ENCODE measurements at places on chromosomes 12 and 14.

DNA sequence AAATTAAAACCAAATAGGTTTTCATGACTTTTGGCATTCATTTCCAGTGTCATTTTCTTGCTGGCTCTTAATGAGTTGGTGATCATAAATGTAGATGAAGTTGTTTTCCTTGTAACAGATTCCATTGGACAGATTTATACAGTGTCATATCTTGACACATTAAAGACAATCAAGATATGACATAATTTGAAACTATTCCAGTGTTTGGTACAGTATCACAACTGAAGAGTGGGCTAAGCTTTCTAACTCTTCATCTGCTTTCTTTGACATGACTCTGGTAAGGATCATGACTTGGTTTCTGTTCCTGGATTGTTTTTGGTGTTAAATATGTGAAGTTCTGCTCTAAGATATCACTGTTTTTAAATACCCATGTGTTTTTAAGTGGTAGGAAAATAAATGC is 289.6 kb downstream of the NAV3 start:
- DNase-seq, result no peak

GRCh38 chr14:105068818-105069217 is 3.6 kb upstream of the GPR132 start:
- no peak for DNase-seq

DNA sequence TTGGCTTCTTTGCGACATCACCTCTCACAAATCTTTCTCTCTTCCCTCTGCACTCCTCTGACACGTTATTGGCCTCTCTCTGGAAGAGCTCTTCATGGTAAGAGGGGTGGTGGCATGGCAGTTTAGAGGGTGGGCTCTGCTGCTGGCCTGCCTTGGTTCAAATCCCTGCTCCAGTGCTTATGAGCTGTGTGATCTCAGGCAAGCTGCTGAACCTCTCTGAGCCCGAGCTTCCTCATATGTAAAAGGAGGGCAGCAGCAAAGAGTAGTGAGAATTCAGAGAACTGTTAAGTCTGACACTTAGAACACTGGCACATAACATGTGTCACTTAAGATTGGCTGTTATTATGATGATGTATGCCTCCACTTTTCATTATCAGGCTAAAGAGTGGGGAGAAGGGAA is 118.3 kb downstream of the RBM19 start:
- DNase-seq, result no peak

- no peak for DNase-seq
Measured at GRCh38 chr12:64175254-64175945, 46.7 kb downstream of the KICS2 start.

DNA sequence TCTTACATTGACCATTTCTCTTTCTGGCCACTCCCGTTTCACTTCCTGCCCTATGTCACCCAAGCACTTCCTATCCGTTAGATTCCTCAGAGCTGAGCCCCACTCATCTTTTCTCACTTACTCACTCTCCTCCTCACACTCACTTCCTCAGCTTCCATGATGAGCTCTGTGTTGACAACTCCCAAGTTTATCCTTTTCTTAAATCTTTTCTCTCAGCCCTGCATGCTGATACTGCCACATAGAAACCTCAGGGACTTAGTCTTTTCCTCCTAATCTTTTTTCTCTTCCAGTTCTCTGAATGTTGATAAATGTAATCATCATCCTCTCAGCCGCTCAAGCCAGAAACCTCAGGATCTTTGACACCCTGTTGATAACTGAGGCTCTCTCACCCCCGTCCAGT is 99.6 kb downstream of the ANO6 start:
- no peak for DNase-seq

- DNase-seq, result no peak
Measured at GRCh38 chr14:94989946-94990345, 167.4 kb downstream of the DICER1 start.

DNA sequence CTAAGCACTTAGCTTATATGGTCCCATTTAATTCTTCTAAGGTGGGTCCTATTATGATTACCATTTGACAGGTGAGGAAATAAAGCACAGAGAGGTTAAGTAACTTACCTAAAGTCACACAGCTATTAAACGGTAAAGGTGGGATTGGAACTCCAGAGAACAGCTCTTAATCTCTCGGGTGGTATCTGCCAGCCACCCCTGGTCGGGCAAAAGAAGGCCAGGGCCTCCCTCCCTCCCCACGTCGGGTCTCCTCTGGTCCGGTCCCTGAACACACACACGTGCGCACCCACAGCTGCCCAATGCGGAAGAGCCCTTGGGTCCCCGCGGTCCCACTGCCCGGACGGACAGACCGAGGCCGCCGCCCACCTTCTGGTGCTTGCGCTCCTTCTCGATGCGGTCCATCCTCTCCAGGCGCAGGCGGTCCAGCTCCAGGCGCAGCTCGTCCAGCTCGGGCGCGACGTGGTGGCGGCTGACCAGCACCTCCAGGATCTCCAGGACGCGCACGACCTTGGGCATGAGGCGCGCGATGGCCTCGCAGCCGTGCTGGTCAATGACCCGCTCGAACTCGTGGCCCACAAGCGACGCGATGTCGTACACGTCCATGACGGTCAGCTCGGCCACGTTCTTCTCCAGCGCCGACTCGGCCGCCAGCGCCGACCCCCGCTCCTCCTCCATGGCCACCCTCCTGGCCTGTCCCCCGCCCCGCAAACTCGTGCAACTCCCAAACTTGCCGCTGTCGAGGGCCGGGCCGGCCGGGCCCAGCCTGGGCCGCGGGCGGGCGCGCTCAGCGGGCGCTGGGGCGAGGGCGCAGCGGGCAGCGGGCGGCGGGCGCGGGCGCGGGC is 490 bp downstream of the RILPL1 start:
- DNase-seq, result no peak

- no peak for DNase-seq
Measured at GRCh38 chr14:85319998-85320630, 209.8 kb upstream of the FLRT2 start.

DNA sequence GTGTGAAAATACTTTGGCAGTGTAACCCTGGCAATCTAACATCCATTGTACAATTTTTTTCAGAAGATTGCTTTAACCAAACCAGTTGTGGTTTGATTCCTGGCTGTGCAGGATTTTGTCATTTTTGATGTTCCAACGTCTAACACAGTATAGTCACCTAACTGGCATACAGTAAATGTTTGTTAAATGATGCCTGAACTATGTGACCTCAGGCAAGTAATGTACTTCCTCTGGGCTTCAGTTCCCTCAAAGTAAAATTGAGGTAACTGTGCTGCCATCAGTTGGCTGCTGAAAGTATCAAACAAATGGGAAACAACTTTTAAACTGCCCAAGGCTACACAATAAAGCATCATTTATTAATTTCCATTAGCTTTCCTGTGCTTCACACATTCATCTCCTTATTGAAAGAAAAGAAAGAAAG is 4.3 kb downstream of the TM7SF3 start:
- no peak for DNase-seq

DNA sequence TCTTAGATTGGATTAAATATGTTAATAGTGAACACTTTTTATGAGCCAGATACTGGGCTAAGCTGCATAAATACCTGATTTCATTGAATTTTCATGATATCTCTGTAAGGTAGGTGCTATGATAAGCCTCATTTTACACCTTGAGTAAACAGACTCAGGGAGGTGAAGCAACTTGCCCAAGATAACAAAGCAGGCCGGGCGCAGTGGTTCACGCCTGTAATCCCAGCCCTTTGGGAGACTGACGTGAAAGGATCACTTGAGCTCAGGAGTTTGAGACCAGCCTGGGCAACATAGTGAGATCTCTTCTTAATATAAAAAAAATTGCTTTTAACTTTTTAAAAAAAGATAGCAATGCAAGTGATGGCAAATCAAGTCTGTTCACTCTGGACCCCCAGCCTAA is 1.4 kb downstream of the GNB3 start:
- DNase-seq, result no peak

GRCh38 chr14:77623201-77623600 is 6.8 kb upstream of the SPTLC2 start:
- DNase-seq, result no peak

DNA sequence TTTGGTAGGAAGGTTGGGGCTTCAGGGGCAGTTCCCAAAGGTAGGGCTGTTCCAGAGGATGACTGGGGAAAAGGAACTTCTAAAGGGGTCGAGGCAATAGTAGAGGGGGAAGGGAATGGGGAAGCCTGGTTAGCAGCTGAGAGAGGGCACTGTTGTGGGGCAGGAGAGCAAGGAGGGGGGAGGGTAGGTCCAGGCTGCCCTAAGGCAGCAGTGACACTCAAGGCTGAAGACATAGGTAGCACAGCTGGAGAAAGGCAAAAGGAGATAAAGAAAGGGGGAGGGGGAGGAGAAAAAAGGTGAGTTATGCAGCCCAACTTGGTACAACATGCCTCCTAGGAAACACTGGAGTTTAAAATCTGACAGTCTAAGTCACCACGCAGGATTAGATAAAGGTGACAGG is 3.9 kb downstream of the NACA start:
- DNase-seq, result no peak

- no peak for DNase-seq
Measured at GRCh38 chr14:90654831-90655276, 161.4 kb downstream of the TTC7B start.

GRCh38 chr12:93766796-93767523 is 89.8 kb downstream of the CRADD start:
- no peak for DNase-seq

GRCh38 chr14:71527838-71528237 is 404.4 kb upstream of the RGS6 start:
- no peak for DNase-seq

- DNase-seq, result no peak
Measured at GRCh38 chr12:107247650-107248049, 154.3 kb upstream of the CRY1 start.

DNA sequence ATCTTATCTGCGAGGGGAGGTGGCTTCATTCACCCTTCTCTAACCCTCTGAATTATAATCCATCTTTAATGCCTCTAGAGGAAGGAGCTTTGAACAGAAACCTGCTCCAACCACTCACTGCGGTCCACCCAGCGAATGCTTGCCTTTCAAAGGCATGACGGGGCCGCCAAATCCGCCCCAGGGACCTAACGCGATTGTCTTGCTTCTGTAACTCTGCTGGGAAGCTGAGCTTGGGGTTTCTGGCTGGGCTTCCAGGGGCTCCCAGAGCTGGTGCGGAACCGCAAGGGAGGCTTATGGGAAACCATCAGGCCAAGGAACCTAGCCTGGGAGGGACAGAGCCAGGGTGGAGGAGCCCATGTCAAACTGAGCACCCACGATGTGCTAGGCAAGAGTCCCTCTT is 231.2 kb upstream of the LHX5 start:
- DNase-seq, result no peak

GRCh38 chr12:112046003-112046402 is 32.8 kb downstream of the ERP29 start:
- no peak for DNase-seq

GRCh38 chr12:53532021-53532420 is 24.7 kb upstream of the NPFF start:
- no peak for DNase-seq

DNA sequence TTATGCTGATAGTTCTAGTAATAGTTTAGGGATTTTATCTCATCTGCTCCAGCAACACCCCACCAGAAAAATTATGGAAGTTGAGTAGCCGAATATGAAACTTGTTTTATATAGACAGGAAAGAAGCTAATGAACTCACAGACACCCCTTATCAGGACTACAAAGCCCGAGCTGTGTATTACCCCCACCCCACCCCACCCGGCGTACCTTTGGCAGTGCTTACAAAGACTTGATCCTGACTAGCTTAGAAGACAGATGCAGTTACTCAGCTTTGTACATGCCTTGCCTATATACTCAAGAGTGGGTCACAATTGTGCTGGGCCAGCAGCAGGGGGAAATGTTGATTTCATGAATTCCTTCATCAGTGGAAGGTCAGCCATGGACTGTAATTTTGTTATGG is 22.4 kb downstream of the PROX2 start:
- no peak for DNase-seq

DNA sequence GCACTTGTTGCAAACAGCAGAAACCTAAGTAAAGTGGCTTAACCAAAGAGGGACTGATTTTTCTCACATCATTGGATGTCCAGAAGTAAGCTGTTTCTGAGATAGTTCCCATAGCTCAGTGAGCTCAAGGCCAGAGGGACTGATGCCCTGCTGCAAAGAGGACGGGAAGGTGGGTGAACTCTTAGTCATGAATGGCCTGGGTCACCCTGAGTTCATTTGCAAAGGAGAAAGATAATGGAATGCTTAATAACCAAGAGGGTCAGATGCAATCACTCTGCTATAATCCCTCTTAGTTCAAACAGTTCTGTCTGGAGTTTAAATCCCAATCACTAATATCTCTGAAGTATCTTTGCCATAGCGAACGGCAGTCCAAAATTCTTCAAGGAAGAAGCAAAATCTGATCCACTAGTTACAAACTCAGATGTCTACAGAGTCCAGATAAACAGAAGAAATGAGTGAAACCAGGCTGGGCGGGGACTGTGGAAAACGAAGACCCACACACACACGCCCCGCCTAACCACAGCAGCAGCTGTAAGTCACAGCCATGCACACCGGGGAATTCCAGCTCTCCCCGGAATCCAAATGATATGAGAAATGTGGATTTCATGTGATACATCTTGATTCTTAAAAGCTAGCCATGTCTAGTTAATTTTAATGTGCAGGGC is 289.5 kb downstream of the TMEM132D start:
- DNase-seq, result no peak

DNA sequence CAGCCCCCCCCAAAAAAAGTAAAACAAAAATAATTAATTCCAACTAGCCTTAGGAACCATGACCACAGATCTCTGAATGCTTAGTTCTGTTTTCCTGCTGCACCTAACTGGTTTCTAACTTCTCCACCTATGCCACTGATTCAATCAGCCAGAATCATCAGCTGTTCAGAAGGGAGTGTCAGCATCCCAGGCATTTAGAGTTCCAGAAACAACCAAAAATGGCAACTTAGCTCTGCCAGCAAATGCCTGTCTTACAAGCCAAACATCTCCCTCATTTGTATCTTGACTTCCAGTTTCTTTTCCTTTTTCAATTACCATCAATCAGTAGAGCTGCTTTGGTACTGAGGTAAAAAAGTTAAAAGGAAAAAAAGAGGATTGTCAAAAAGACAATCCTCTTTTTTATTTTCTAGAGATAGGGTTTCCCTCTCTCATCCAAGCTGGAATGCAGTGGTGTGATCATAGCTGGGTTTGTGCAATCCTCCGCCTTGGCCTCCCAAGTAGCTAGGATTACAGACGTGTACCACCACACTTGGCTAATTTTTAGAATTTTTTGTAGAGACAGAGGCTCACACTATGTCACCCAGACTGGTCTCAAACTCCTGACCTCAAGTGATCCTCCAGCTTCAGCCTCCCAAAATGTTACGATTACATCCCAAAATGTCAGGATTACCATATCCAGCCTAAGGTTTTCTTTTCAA is 45.2 kb upstream of the ISM2 start:
- no peak for DNase-seq

- no peak for DNase-seq
Measured at GRCh38 chr12:118330421-118331018, 42.2 kb downstream of the TAOK3 start.

DNA sequence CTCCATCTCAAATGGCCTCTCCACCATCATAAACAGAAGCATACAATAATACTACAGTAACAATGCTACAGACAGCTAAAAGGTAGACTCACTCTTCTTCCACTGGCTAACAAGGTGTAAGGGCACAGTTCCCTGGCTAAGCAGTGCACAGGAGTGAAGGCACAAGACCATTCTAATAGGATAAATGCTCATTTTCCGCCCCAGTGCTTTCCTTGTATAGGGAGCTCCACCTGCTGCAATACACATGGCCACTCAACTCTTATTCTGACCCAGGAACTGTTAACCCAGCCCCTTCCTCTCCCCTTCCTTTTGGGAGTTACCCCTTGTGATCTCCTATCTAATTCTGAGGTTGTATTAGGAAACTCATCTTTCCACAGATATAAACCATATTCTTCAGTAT is 124.6 kb downstream of the KCNK10 start:
- DNase-seq, result no peak

GRCh38 chr12:117034701-117035151 is 64.5 kb downstream of the TESC start:
- DNase-seq, result no peak
